ENCODE measurements at places on chromosomes 6 and 20.

GRCh38 chr6:142761756-142762155, 183.2 kb downstream of the HIVEP2 start:
- DNase-seq: no peak

DNA sequence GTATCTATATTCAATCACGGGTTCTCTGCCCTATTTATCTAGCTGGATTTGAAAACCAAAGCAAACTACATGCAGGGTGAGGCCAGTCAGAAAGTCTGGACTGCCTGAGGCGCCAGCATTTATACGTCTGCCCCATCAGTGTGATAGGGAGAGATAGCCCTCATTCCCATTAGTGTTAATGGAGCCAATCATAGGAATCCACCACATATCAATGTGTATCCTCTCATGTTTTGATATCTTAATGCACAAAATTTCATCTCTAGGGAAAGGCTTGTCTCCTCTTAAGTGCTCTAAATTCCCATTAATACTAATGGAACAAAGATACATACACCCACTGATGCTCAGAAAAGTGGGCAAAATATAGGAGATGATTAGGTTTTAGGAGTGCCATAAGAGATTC, 376.2 kb downstream of the BTBD3 start:
- DNase-seq: no peak

DNA sequence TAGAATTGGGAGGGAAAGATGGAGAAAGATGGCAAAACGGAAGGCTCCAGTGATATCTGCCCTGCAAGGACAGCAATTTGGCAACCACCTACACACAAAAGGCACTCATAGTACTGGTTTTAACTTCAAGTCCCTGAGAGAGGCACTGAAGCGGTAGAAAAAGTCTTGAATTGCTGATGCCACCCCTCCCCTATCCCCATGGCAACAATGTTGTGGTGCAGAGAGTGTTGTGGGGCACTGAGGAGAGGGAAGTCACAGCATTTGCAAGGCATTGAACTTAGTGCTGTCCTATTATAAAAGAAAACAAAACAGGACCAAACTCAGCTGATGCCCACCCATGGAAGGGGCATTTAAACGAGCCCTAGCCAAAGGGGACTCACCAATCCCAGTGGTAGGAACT, 343.7 kb downstream of the HAO1 start:
- no peak for DNase-seq

GRCh38 chr6:155259897-155260296, 3.9 kb upstream of the CLDN20 start:
- DNase-seq: no peak

DNA sequence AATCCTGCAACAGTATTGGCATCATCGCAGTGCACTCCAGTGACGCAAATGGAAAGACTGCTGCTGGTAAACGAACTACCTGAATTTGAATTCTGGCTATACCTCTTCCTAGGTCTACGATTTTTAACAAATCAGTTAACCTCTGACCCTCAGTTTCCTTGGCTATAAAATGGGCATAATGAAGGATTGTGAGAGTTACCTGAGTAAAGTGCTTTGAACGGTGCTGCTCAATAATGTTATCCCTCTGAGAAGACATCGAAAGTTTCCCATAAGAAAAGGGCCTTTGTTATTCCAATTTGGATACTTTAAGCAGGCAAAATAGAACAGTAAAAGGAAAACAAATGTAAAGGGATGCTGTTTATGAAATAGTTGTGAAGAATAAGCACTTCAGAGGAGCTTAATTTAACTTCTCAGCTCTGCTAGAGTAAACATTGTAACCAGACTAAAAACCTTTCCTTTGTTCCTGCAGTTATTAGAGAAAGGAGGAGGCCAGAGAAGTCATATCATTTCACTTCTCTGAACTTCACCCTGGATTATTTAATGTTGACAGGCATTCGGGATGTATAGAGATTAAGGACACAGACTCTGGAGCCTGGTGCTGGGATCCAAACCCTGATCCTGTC, 5.8 kb downstream of the SGK1 start:
- no peak for DNase-seq

GRCh38 chr6:160137989-160138835, 16.6 kb downstream of the SLC22A1 start:
- DNase-seq: peak; percentile 71

GRCh38 chr20:22925613-22925983, 109.5 kb upstream of the SSTR4 start:
- DNase-seq: no peak

DNA sequence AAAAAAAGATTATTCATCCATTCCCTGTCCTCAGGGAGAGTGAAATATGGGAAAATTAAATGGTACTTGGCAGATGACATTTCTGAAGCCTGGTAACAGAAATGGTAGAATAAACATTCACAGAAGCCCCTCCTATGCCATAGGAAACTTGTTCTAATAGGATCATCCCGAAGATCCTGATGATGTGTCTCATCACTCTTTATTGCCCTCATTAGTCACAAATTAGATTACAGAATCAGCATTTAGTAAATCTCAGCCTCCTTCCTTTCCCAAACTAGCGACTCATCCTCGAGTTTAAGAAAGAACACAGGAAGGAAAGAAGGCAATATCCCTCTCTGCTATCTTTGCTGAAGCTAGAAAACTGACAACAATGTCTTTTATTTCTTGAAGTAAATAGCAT, 154.4 kb downstream of the TMEM200A start:
- DNase-seq: no peak

- no peak for DNase-seq
These were observed 833 bp downstream of the RAB5IF start for GRCh38 chr20:36606158-36607066.

- DNase-seq: no peak
These were observed 358.6 kb downstream of the BTBD9 start for GRCh38 chr6:38281126-38281525.

GRCh38 chr6:156098839-156099238, 643.2 kb upstream of the NOX3 start:
- DNase-seq: no peak

All from CD4-positive, alpha-beta T cell treated with Interleukin-10 for 1 hour (primary cell).